ENCODE measurements at places on chromosomes 6 and 20.

DNA sequence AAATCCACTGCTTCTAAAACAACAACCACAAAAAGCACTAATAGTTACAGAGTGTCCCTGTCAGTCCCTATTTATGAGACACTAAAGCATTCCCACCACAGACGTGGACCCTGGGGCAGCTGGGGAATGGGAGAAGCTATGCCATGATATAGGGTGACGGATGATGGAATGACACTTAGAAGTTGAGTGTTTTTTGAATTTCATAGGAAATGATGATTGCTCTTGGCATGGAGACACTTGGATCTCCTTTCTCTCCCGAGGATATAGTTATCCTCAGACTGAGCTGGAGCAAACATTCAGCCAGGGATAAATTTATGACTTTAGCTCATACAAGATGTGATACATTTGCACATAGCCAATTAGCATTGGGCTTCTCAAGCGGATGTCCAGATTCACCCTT lies 151.2 kb downstream of the EDN3 start:
- DNase-seq: no peak

- DNase-seq: no peak
Observed at GRCh38 chr6:31345026-31345730, 11.8 kb downstream of the HLA-B start.

DNA sequence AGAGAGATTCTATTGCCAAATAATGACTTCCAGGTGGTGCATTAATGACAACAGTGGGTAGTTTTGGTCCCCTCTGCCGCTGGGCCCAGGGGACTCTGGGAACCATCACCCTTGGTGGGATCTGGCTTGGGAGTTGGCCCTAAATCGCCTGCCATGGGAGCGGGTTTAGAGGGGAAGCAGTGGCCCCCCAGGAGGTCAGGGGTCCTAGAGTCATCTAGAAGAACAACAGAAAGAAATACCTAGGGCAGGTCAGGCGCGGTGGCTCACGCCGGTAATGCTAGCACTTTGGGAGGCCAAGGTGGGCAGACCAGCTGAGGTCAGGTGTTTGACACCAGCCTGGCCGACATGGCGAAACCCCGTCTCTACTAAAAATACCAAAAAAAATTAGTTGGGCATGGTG lies 17.8 kb upstream of the ARFGEF2 start:
- no peak for DNase-seq

- no peak for DNase-seq
Observed at GRCh38 chr6:80457439-80457933, 351.0 kb downstream of the BCKDHB start.

DNA sequence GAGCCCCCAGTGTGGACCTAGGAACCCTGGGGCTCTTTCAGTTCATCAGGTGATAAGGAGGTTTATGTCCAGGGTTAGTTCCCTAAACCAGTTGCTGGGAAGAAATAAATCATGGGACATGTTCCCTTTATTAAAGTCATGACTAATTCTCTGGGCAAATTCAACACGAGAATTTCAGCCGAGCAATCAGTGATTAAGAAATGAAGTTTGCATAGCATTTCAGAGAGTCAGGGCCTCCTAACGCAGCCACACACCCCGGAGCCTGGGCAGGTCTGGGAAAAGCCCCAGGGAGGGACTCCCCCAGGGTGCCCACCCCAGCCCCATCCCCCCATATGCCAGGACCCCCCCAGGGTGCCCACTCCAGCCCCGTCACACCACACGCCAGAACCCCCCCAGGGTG lies 20.1 kb downstream of the SLCO4A1 start:
- DNase-seq: no peak

GRCh38 chr20:38787870-38788269 lies 17.6 kb upstream of the PPP1R16B start:
- no peak for DNase-seq

DNA sequence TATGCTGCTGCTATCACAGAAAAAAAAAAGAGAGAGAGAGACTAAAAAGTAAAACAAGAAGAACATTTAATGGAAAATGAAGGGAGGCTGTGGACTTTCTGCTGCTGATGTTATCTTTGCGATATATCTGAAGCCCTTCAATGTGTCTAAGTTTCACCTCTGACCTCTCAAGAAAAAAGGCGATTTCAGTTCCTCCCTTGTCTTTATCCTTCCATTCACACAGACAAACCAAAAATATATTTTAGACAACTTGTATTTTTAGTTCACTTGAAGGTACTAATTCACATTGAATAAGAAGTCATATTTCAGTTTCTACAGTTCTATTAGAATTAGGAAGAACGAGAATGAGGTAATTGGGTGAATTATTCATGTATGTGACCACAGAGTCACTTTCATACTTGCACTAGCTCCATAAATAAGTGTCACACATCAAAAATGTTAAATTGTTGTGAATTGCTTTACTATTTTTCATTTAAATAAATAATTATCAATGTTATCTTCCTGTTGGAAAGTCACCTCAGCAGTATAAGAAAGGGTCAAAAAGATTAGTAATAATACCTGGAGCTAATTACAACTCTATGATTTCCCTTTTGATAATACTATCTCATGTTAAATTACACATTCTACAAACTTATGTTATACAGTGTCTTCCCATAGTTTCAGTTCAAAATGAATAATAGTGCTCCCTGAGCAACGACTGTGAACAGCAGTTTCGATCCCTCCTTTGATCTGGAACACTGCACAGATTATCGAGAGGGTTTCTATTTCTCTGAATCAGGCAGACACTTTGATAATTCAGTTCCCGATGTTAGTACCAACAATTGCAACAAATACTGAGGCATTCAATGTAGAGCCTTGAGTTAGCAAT lies 85.2 kb upstream of the PLCB4 start:
- DNase-seq: no peak

DNA sequence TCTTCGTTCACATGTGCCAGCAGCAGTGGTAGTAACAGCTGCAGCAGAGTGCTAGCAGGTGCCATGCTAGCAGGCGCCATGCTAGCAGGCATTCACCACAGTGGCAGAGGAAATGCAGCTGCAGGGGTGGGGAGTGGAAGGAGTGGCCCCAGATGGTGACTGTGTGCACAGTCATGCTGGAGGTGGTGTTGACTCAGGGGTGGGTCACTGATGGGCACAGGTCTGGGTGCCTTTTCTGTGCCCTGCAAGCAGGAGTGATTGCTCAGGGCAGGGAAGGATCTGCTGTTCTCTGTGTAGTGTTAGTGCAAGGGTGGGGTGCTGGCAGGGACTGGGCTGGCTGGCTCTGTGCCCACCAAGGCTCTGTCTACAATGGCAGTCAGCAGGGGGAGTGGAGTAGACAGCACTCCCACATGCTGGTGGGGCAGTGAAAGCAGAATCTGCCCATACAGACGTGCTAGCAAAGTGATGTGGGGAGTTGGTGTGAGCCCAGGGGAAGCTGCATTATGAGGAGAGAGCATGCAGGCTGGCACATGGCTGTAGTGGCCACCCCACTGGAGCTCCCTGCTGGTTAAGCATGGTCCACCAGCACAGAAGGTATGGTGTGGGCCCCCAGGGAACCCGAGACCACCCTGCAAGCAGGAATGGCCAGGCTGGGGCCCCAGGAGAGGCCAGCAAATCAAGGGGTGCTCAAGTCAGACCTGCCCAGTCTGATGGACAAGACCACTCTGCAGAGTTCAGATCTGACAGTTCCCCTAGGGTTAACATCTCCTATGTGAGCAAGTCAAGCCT lies 11.4 kb upstream of the TSPYL4 start:
- no peak for DNase-seq

- no peak for DNase-seq
Observed at GRCh38 chr6:9659848-9660247, 755.0 kb downstream of the TFAP2A start.

- DNase-seq: no peak
Observed at GRCh38 chr6:30709101-30709868, 7.8 kb downstream of the MDC1 start.

DNA sequence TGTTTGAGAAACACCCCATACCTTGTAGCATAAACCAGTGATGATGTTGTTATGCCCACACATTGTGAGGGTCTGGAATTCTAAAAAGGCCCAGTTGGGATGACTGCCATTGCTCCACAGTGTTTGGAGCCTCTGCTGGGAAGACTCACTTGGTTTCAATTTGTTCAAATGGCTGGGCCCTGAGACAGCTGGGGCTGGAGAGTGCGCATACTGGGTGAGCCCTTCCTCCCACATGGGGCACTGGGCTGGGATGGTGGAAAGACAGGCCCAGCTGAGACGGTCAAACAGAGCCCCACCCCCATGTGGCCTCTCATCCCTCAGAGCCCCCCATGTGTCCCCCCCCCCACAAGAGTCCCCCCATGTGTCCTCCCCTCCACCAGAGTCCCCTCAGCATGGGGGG lies 20.3 kb upstream of the RNASET2 start:
- no peak for DNase-seq

DNA sequence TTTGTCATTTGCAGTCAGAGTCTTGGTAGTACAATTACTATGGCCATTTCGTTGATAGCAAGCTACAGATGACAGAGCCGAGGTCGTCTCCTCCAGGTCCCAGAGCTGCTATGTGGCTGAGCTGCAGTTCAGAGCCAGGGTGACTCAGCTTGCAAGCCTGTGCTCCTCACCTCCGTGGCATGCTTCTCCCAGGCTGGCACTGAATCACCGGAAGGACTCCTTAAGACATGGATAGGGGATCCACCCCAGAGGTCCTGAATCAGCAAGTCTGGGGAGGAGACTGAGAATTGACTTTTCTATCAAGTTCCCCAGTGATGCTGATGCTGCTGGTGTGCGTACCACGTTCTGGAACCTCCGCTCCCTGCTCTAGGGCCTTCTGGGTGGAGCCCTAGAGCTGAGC lies 291.2 kb downstream of the CDH26 start:
- no peak for DNase-seq

- no peak for DNase-seq
Observed at GRCh38 chr20:55052459-55052858, 577.1 kb downstream of the DOK5 start.

- no peak for DNase-seq
Observed at GRCh38 chr20:30484009-30484748, 773.3 kb upstream of the DEFB115 start.
